ENCODE measurements at places on chromosomes 13 and 19.

- DNase-seq, result no peak
Observed at GRCh38 chr13:37493775-37494174, 104.8 kb downstream of the POSTN start.

DNA sequence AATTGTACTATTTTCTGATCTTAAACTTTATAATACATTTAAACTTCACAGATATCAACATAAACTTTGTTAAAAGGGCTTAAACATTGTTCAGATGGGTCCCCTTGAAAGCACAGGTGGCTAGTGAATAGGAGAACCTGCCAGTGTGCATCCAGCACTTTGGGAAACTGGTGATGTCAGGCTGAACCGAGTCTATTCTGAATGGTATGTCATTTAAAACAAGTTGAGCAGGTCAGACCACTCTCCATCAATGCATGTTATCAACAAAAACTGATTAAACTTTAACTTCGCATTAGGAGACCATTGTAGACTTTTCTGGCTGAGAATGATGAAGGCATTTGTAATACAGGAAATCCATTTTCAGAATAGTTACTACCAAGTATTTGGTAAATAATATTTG is 50.1 kb upstream of the FREM2 start:
- peak; percentile 91 for DNase-seq

DNA sequence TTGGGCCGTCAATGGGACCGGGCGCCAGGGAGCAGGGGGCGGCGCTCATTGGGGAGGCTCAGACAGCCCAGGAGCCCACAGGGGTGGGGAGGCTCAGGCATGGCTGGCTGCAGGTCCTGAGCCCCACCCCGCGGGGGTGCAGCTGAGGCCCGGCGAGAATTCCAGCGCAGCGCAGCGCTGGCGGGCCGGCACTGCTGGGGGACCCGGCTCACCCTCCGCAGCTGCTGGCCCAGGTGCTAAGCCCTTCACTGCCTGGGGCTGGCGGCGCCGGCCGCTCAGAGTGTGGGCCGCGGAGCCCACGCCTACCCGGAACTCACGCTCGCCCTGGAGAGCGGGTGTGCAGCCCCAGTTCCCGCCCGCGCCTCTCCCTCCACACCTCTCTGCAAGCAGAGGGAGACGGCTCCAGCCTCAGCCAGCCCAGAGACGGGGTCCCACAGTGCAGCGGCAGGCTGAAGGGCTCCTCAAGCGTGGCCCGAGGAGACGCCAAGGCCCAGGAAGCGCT is 1227.4 kb downstream of the PCDH17 start:
- no peak for DNase-seq

DNA sequence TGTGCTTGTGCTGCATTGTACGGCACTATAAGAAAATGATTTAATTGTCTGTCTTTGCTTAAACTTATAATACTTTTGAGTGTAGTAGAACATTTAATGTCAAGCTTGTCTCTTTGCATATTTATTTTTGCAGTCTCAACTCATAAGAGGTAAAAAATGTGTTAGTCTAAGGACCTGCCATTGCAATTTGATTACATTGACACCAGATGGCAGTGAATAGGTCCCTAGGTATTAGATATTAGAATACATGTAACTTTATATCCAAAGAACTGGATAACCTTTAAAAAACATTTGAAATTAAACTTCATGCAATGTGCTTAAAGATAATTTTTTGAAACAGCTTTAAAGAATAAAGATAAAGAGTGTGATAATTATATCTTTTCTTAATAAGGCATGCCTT is 1421.3 kb downstream of the OLFM4 start:
- DNase-seq, result peak; percentile 41

DNA sequence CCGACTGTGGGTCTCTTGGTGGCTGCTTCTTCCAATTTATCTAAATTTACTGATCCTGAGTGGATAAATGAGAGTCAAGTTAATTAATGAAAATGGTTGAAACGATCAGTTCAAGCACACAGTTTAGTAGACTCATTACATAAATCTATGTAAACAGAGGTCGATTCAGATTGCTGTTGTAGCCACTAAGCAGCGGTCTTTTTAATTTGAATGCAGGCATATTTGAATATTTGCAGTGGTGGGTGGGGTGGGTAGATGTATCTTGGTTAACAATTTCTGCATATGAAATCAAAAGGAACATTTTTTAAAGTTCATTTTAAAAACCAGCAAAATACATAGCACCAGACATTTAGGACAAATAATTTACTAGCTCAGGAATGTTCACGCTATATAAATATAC is 325.9 kb downstream of the KLF12 start:
- DNase-seq, result peak; percentile 54

DNA sequence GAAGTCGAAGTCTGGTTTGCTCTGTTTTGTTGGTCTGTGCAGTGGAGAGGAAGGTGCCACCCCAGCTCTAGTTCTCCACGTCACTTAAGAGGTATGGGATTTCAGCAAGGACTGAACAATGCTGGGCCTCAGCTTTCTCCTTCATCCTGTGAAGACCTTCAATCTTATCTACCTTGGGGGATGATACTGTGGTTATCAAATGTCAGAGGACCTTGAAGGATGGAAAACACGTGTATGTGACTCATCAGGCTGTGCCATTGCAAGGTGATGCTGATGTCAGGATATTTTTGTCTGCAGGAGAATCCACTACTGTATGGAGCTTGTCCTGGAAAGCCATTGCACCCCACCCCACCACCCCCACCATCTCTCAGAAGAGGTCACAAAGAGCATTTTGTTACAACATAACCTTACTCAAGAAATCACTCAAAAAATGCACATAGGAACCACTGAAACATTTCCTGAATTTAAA is 81.4 kb upstream of the UQCRFS1 start:
- DNase-seq, result no peak

DNA sequence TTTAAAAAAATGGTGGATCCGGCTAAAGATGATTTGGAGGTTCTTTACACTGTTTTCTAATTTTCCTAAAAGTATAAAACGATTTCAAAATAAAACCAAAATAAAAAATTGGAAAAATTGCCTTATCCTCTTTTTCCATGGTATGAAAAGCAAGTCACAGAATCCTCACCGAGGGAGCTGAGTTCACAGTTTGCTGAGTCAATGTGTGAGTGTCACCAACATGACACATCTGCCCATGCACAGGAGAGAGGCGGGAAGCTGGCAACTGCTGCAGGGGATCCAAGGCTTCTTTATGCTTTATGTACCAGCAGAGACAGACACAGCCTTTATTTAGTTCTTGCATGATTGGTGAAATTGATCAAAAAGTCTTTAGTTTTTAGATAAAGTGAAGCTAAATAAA is 157.8 kb downstream of the TNFSF13B start:
- DNase-seq, result no peak

GRCh38 chr13:73358606-73359095 is 299.8 kb downstream of the KLF5 start:
- DNase-seq, result no peak

DNA sequence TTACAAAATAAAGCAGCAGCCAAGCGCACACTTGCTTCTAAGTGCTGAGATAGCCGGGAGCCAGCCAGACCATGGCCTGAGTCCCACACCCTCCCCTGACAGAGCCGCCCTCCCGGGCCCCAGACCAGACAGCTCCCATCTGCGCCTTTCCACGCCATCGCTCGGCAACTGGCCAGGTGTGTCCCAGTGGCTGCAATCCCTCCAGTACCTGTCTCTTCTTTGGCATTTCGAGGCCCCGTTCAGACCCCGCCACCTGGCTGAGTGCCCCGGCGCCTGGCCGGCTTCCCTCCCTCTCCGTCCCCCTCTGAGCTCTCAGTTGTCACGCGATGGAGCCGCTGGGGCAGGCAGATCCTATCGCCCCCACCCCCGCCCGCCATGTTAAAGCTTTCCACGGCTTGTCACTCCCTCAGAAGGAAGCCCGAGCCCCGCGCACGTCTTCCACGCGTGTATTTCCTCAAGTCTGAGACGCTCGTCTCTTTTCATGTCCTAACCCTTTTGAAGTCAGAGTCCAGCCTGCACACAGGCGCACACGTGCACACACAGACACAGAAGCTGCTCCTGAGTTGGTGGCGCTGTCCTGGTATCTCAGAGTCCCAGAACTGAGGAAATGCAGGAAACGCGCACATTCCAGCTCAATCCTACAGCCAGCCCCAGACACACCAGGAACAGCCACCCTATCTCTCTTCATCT is 7.9 kb downstream of the MLLT1 start:
- DNase-seq, result no peak

GRCh38 chr19:27770095-27770494 is 1442.9 kb downstream of the UQCRFS1 start:
- no peak for DNase-seq

- DNase-seq, result no peak
Observed at GRCh38 chr19:33251526-33252090, 26.0 kb upstream of the SLC7A10 start.

DNA sequence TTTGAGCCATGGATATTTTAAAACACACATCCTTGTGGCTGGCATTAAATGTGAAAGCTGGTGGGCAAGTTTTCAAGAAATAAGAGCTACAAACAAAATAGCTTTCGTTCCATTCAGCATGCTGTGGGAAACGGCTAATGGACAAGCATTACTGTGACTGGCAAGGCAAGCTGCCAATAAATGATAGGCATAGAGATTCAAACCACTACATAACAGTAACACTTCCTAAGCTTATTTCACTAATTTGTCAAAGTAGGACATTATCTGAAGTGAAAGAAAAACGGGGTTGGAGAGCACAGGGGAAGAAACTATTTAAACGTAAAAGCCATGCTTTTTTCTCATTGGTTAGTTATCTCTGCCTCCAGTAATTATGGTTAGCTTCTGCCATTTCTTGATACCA is 26.0 kb downstream of the OBI1 start:
- DNase-seq, result no peak

DNA sequence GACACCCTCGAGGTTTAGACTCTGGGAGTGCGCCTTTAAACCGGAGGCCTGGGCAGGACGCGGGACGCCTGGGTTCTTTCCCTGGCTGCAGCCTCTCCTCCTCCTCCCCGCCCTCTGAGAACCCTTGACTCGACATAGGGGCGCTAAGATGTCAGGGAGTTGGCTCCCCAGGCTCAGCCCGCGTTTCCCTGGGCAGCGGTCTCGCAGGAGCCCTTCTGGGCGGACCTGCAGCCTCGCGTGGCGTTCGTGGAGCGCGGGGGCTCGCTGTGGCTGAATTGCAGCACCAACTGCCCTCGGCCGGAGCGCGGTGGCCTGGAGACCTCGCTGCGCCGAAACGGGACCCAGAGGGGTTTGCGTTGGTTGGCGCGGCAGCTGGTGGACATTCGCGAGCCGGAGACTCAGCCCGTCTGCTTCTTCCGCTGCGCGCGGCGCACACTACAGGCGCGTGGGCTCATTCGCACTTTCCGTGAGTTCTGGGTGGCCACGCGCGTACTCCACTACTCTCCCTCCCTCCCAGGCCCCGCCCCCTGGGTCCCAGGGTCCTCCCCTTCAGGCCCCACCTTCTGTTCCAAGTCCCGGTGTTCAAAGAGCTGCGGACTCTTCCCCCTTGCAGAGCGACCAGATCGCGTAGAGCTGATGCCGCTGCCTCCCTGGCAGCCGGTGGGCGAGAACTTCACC is 1.3 kb downstream of the ICAM5 start:
- no peak for DNase-seq

GRCh38 chr19:56934438-56935090 is 94.0 kb upstream of the PEG3 start:
- no peak for DNase-seq

DNA sequence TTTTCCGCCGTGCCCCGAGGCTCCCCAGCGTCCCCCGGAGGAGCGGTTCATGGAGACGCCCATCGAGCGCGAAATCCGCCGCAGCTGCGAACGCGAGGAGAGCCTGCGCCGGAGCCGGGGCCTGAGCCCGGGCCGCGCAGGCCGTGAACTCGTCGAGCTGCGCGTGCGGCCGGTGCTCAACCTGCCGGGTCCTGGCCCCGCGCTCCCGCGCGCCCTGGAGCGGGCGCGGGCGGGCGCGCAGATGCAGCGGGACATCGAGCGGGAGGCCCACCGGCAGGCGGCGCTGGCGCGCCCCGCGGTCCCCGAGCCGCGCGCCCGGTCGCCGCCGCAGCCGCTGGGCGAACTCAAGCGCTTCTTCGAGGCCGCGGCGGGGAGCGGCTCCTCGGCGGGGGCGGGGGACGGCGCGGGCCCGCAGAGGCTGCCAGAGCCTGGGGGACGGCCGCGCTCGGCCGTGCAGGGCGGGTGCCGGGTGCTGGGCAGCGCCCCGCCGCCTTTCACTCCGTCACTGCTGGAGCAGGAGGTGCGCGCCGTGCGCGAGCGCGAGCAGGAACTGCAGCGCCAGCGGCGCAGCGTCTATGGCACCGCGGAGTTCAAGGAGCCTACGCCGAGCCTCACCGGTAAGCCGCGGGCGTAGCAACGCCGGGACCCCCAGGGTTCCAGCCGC is 807 bp downstream of the MISP3 start:
- DNase-seq, result peak; percentile 89

GRCh38 chr13:31101472-31102170 is 60.1 kb downstream of the HSPH1 start:
- no peak for DNase-seq

GRCh38 chr13:34944274-34944634 is 2.2 kb downstream of the NBEA start:
- peak; percentile 50 for DNase-seq

GRCh38 chr13:22270881-22271280 is 600.0 kb downstream of the FGF9 start:
- DNase-seq, result no peak

DNA sequence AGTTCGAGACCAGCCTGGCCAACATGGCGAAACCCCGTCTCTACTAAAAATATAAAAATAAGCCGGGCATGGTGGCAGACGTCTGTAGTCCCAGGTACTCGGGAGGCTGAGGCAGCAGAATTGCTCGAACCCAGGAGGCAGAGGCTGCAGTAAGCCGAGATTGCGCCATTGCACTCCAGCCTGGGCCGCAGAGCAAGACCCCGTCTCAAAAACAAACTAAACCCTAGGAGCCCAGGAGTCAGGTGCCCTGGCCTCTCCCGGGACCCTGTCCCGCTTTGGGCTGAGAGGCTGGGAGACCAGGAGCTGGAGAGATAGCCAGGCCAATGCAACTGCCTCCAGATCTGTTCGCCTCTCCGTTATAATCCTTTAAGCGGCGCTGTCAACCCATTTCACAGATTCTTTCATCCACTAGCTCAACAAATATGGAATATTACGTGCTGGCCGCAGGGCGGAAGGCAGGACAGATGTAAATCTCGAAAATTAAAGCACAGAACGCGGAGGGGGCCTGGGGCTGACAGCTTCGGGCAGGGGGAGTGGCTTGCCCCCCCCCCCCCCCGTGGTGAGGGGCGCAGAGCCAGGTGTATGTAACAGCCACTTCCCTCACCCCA is 5.3 kb upstream of the MYBPC2 start:
- DNase-seq, result no peak

DNA sequence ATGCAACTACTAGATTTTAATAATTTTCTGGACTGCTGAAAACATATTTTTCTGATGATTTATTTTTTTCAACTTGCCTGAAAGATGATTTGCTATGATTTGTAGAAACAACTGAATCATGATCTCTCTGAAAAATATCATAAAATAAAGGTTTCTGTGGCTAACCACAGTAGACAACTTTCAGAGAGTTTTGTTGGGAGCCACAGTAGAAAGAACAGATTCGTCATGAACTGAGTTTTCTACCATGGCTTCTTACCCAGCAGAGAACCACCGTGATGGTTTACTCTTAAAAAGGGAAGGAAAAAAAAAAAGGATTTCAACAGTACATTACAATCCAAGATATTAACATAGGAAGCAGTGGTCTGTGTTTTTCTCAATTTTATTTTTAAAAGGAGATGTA is 18.0 kb downstream of the ZAR1L start:
- DNase-seq, result no peak

Measured in NCI-H526 (cell line).